ENCODE measurements at places on chromosomes 4 and X. TPM values are rescaled to one million over a fixed set of nuclear protein-coding genes. Genes with fewer than 3 reads are reported as not detected.

CFAP47 gene
- not detected for total RNA-seq

GATB gene
- total RNA-seq, result 19.1 TPM

PGAM4 gene
- not detected for total RNA-seq

LPAR4 gene
- total RNA-seq, result under 0.01 TPM

C1GALT1C1 gene
- 30.3 TPM for total RNA-seq

KCNIP4 gene
- total RNA-seq, result under 0.01 TPM

EFNB1 gene
- total RNA-seq, result 53.6 TPM

SLC9B2 gene
- total RNA-seq, result 9.8 TPM

ENPEP gene
- total RNA-seq, result 0.64 TPM

VEGFC gene
- 63.4 TPM for total RNA-seq

OTC gene
- not detected for total RNA-seq

DCX gene
- total RNA-seq, result not detected

DCAF8L2 gene
- total RNA-seq, result not detected

EXOC1L gene
- not detected for total RNA-seq

RHOXF2 gene
- total RNA-seq, result not detected

HTN3 gene
- total RNA-seq, result not detected

CYBB gene
- total RNA-seq, result not detected

CXCR3 gene
- not detected for total RNA-seq

PIR gene
- total RNA-seq, result 15.4 TPM

TMEM165 gene
- 161 TPM for total RNA-seq
